ENCODE measurements at places on chromosomes 3 and 15.

- DNase-seq, result no peak
These were observed 203.8 kb downstream of the UACA start for GRCh38 chr15:70559265-70560239.

- no peak for DNase-seq
These were observed 197.4 kb upstream of the RGMA start for GRCh38 chr15:93286446-93286845.

GRCh38 chr15:72998226-72998625, 54.0 kb upstream of the NEO1 start:
- DNase-seq, result no peak

DNA sequence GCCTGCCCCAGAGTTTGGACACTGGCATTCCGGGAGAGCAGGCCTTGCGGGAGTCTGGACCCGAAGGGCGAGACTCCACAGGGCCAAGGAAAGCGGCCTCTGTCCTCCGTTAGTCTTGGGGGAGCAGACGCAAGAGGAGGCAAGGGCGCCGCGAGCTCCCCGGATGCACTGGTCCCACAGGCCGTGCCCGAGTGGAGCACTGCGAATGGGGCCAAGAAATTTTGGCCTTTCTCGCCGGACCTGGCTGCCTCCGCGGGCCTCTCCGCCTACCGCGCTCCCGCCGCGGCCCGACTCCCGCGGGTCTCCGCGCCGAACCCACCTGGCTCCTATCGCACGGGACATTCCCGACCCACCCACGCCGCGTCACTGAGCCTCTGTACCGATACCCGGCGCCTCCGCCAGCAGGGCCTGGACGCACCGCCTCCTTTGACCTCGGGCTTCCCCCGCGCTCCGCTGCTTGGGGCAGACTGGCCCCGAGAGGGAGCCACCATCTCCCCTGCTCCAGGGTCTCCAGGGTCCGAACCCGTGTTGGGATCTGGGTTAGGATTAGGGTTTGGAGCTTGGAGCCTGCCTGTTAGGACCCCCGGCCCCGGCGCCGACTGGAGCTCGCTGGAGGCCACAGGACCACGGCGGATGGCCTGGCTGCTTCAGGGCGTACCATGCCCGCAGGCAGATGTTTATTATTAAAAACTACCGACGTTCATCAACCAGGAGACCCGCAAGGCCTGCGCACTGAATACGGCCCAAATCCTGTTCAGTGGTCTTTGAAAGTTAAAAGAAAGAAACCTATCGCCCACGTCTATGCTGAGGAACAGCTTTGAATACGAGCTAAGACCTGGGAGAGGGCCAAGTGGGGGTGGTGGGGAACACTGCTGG, 11.7 kb downstream of the SHOX2 start:
- DNase-seq, result no peak

- no peak for DNase-seq
These were observed 127.6 kb upstream of the MME start for GRCh38 chr3:154952553-154952952.

- no peak for DNase-seq
These were observed 86.6 kb downstream of the FNDC3B start for GRCh38 chr3:172125963-172126457.

- no peak for DNase-seq
These were observed 621.9 kb downstream of the AGBL1 start for GRCh38 chr15:86701611-86701963.

DNA sequence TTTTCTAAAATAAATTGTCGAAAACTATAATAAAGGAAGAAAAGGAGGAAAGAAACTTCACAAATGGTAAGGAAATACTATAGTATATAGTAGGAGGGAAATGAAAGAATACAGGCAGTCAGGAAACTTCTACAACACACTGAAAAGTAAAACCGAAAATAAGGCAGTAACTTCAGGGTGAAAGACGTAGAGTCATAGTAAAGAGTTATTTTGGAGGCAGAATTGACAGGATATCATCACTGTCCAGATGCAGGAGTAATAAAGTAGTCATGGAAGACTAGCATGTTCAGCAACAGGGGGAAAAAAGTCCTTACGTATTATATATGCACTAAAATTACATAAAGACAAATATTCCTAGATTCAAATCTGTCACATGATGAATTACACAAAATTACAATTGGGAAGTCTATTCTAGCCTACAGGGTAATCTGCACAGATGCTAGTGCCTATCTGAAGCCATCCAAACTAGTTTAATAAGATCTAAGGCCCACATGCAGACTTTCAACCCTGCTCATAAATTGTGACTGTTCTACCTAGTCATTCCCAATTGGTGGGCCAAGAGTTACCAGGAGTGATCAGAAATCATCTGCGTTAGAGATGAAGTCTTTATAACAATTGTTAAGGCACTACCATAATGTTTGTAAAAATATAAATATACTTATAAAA, 14.0 kb downstream of the VPS13C start:
- DNase-seq, result no peak

All from fibroblast of skin of left quadriceps (primary cell).